ENCODE measurements at places on chromosomes 5 and 9.

GRCh38 chr5:141411575-141411974 is 1.2 kb upstream of the PCDHGA10 start:
- DNase-seq = no peak

GRCh38 chr5:115961381-115962238 is 665 bp upstream of the LVRN start:
- DNase-seq = no peak

- no peak for DNase-seq
Measured at GRCh38 chr5:152397581-152397980, 7.5 kb downstream of the NMUR2 start.

GRCh38 chr9:3268223-3268622 is 257.6 kb downstream of the RFX3 start:
- DNase-seq = no peak

DNA sequence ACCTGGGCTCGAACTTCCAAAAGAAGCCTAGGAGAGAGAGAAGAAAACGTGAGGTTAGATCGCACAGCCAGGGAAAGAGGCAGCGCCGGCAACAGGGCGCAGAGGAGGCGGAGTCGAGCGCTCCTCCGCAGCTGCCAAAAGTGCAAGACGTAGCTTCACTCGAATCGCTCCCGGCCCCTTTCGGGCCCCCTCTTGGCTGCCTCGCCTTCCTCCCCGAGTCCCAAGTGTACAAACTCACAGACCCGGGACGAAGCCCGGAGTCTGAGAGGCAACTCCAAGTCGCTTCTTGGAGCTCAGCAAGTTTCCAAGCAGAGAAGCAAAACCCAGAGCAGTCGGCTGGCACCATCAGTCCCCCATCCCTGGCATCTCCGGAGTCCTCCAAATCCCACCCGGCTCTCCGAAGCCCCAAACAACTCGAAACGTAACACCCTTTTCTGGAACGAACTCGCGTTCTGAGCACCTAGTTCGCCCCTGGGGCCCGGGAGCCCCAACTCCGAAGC is 1.2 kb downstream of the MIER3 start:
- peak; percentile 87 for DNase-seq

DNA sequence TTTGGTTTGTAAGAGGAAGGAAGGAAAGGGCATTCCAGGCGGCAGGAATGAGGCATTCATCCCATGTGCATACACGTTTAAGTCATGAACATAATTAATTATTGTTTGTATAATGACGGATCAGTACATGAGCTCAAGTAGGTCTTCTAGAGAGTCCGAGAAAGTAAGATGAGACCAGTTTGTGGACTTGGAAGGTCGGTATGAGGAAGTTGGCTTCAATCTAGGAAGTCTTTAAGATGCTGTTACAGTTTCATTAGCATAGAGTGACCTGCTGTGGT is 2.1 kb downstream of the GTF3C4 start:
- DNase-seq = no peak

DNA sequence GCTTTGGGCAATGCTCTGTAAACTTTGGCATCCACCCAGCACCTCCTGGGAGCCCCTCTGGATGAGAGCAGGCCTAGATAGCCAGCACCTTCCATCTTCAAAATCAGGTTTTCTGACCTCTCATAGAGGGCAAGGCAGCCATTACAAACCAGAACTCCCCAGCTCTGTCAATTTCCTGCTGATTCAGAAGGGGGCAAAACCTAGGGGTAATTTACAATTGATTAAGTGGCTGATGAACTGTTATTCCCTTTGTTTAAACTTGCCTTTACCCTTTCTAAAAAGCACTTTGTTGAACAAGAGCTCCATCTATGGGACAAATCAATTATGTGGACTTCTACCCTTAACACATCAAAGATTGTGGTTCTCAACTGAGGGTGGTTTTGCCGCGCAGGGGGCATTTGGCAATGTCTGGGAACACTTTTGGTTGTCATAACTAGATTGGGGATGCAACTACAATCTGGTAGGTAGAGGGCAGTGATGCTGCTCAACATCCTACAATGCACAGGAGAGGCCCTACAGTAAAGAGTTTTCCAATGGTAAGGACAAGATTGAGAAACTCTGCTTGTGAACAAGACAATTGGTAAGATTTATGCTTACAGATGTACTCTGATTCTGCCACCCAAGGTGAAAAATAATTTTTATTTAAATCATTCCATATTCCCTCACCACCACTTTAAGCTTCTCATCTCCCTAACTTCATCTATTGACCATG is 184.1 kb downstream of the MARCHF11 start:
- peak; percentile 62 for DNase-seq

DNA sequence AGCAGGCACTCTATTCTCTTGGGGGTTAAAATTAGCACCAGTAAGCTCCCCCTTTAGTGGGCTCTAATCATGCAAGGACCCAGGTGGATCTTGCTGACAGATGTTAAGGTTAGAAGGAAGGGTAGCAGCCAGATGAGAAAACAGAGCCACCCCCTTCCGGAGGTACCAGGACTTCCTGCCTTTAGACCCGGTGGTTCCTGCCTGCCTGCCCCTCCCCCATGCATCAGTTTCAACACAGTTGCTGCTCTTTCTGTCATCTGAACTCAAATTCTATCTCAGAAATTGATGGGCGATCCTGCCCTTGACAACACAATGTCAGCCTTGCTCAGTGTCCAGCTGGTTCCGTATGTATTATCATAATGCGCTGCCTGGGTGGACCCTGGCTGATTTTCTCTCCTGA is 287.3 kb downstream of the EBF1 start:
- DNase-seq = no peak

DNA sequence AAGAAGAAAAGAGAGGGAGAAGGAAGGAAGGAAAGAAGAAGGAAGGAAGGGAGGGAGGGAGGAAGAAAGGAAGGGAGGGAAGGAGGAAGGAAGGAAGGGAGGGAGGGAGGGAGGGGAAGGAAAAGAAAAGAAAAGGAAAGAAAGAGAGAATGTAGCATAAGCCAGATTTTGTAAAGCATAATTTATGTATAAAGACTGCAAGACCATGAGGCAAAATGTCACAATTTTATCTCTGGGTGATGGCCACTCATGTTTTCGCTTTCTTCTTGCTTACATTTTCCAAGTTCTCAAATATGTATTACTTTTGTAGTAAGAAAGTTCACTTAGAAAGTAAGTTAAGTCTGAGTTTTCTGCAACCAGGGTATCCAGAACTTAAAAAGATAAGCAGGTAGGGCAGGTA is 3.4 kb upstream of the RNF183 start:
- no peak for DNase-seq

DNA sequence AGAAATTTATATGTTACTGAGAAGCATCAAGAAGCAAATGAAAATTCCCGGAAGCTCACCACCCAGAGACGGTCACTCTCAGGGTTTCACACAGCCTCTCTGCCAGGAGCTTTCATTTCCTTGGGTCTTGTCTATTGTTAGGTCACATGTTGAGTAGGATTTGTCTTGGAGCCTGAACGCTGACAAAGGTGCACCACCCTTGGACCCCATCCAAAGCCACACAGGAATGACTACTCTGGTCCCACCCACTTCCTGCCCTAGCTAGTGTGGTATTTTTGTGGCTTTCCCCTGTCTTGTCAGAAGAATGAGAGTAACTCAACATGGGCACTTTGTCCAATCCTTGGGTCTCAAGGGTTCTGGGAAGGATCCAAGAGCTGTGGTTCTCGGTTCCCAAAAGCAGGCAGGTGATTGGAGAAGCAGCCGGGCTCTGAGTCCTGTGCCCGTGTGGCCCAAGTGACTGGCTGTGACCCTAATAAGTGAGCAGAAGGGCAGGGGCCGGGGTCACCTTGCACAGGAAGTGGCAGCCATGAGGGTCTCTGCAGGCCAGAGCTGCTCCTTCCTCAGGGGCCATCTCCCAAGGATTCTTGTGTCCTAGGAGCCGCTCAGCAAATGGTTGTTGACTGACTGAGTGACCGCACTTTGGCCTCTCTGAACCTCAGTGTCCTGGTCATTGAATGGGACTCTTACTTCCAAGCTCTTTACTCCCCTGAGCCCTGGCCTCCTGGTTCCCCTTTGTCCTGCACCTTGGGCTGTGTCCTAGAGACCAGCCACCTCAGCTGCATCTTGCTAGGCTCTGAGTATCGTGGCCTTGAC is 6.9 kb downstream of the FGD3 start:
- no peak for DNase-seq

DNA sequence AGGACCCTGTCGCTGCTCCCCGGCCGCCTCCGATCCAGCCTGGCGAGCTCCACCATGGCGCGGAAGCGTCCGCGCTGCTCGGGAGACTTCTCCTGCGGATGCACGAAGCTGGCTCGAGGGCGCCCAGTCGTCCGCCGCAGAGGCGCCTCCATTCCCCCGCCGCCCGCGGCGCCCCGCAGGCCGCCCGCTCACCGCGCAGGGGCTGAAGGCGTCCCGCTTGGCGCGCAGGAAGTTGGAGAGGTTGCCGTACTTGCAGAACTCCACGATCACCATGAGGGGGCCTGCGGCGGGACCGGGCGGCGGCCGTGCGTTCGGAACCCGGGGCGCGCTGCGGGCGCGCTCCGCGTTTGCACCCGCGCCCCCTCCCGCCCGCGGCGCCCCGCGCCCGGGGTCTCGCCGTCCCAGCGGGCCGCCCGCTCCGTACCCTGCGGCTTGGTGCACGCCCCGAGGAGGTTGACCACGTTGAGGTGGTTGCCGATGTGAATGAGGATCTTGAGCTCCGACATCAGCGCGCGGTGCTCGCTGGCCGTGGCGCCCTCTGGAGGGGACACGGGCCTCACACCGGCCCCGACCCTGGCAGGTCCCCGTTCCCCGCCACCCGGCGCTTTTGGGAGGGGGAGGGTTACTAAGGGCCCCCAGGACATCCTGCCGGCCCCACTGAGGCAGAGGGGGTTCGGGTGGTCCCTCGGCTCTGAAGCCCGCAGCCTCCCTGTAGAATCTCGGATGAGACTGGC is 27.7 kb upstream of the SCGB3A1 start:
- DNase-seq = no peak

DNA sequence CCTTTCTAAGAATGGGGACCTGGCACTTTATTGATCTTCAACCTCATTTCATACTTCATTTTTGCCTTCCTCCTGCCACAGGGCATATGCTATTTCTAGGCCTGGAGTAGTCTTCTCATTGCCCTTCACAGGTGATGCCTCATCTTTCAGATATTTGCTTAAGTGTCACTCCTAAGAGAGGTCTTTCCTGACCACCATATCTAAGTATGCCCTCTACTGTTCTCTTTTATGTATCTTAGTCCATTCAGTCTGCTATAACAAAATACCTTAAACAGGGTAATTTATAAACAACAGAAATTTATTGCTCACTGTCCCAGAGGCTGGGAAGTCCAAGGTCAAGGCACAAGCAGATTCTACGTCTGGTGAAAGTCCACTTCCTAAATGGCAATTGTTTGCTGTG is 99.1 kb downstream of the ADAMTS6 start:
- no peak for DNase-seq

- DNase-seq = no peak
Measured at GRCh38 chr5:107387526-107388140, 283.1 kb downstream of the EFNA5 start.

DNA sequence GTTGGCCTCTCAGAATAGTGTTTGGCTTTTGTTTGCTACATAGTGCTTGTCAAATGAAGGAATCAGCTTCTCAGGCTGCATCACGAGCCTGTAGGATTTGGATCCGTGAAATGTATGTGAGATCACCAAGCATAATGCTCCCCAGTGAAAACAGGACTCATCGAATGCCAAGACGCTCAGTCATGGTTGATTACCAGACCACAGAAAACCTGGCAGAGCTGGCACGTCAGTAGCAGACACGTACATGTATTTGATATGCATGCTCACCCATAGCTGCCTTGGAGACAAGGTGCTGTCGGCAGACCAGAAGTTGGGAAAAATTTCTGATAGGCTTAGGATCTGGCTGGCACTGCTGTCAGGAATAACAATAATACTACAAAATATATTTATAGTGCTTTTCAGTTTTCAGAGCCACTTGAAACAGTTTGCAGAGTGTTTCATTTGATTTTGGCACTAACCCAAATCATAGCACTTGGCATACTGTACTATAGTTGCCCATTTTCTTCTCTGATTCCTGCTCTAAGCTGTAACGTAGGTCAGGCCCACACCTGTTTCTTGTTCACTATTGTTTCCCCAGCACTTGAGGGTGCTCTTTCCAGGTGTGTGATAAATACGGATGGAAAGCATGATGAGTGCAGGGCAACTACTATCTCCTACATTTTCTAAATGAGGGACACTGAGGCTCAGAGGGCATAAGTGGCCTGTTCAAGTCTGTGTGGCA is 226.1 kb downstream of the NR3C1 start:
- no peak for DNase-seq

- DNase-seq = no peak
Measured at GRCh38 chr5:95078868-95079267, 206.0 kb downstream of the MCTP1 start.

DNA sequence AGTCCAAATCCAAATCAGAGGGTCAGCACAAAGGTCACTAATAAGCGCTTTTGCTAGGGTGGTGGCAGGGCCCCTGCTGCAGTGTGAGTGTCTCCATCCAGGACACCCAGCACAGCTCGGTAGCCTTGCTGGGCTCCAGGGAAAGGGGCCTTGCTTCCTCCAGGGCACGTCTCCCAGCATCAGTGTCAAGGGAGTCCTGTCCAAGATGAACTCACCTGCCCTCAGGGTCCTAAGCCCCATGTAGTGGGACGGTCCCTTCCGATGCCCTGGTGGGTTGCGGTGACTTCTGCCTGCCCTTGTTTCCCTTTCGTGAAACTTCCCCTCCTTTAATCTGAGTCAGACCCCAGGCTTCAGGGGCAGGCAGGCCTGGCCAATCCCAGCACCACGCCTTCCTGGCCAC is 101.7 kb downstream of the ZNF354C start:
- no peak for DNase-seq
